NAMALWA (cell line): ENCODE measurements at places on chromosomes 16 and 17.

GRCh38 chr17:1933875-1934715 lies 91.0 kb downstream of the RTN4RL1 start:
- DNase-seq, result no peak

- peak; percentile 30 for DNase-seq
Measured at GRCh38 chr17:42704837-42705494, 22.6 kb downstream of the CNTNAP1 start.

DNA sequence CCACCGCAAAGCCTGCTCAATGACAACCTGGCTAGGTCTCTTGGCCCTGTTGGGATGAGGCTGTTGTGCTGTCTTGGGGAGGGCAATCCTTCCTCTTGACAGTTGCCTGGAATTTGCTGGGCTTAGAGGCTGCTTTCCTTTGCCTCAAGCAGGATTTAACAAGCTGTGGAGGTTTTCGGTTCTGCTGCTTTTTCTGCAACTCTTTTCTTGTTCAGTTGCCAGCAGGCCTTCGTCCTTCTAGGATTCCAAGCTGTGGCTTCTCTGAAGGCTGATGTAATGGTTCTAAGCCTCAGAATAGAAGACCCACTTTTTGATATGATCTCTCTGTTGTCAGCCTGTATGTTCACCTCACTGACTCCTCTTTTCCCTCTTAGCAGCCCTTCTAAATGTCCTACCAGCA lies 149.5 kb upstream of the HS3ST4 start:
- DNase-seq, result no peak

DNA sequence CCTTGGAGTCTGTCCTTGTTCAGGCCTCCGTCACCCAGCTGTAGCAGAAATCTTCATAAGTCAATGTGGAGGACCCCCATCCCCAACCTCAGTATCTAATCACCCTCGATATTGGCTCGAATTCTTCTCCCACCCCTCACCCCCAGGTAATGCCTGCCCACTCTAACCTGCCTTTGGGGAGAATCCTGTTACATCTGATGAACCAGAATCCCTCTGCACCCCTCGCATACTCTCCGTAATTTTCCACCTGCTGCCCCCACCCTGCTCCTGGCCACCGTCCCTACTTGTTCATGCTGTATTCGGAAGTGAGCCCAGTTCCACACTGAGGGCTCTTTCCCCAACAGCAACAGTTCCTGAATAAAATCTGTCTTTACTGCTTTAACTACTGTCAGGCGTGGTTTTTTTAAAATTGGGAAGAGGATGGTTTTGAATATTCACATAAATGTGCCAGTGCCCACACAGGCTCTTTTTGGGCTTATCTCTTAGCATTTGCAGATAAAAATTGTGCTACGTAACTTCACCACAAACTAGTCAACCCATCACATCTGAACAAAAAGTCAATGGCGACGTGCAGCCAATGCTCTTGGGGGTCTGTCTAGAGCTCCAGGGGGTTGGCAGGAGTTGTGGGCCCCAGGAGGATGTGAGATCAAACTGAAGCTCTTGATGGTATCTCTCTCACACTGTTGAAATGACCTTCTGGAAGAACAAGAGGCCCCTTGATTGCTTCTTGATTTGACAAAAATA lies 73.7 kb downstream of the NETO2 start:
- DNase-seq, result no peak

DNA sequence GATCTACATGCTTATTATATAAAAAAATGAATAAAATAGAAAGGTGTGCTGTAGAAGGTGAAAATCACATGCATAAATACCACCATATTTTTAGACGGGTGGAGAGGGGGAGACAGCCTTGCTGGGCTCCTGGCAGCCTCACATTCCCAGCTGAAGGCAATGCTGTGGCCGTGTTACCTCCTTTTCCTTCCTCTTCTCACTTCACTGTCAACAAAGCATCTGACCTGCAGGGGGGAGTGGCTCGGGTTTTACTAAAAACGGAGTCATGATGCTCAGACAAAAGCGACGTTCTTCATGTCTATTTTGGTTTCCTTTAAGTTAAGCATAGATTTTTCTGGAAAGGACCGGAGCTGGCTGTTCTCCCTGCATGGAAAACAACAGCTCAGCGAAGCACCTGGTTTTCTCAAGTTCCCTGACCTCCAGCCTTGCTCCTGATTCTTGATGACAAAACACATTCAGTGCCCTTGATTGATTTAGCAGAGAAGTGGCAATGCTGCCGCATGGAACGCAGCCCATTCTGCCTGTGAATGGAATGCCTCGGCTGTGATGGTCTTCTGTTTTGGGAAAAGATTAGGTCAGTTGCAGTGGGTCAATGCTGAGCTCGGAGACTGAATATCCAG lies 5.5 kb upstream of the RPTOR start:
- DNase-seq, result peak; percentile 63

DNA sequence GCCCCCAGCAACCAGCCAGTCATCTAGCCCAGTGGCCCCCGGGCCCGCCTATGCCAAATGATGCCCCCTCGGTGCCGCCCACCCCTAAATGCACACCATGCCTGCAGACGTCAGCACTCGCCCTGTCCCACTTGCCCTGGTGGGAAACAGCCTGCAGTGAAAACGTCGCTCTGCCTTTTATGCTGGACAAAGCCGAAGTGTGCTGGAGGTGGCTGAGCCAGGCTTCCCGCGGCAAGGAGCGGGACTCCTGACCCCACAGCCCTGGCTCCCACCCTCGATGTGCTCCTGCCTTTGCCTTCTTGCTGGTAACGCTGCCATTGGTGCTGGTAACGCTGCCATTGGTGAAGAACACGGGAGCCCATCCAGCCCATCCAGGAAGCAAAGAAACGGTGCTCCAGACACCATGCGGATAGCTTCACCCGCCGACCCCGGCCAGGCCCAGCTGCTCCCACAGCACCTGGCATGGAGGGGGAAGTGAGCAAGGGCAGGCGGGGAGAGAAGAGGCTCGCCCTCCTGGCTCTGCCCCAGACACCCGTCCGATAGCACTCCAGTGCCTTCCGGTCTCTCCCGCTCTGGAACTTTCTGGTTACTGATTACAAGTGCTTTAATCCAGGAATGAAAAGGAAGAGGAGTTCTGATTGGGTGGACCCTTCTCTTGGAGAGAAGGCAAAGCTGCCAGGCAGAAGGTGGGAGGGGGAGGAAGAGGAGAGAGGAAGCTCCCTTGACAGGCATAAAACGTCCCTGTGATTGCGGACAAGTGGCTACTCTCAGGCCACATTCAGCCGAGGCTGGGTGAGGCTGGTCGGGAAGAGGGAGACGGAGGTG lies 4.0 kb upstream of the BAIAP2 start:
- DNase-seq, result no peak

GRCh38 chr16:79912592-79913310 lies 312.2 kb upstream of the MAF start:
- no peak for DNase-seq

- DNase-seq, result no peak
Measured at GRCh38 chr16:3655030-3655395, 522 bp downstream of the DNASE1 start.

GRCh38 chr16:55251151-55251550 lies 72.9 kb upstream of the IRX6 start:
- DNase-seq, result no peak

- no peak for DNase-seq
Measured at GRCh38 chr17:32266051-32266388, 388 bp downstream of the RHBDL3 start.

DNA sequence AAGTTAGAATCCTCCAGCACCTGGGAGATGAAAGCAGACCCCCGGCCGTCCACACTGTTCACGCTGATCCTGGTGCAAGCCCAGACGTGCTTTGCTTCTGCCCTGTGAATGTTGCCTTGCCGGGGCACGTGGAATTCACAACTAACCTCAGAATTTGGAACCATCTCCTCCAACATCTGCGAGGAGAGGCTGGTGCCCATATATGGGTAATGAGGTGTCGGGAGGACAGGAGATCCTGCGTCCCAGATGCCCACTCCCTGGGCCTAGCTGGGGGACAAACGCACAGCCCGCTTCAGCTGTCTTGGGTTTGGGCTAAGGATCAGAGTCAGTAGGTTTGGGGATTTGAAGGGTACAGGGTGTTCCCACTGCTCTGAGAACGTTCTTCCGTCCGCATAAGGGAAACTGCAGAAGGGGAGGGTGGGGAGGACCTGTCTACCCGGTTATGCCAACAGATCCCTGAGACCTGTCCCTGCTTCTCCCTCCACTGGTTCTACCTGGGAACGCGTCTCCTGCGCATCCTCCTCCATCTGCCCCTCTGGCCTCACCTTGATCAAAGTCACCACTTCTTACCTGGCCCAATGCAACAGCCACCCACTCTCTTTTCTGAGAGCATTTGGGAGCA lies 14.1 kb downstream of the PPL start:
- DNase-seq, result no peak

GRCh38 chr17:55726440-55726839 lies 3.8 kb upstream of the TMEM100 start:
- no peak for DNase-seq

GRCh38 chr17:44555099-44555498 lies 2.2 kb upstream of the FZD2 start:
- no peak for DNase-seq

GRCh38 chr17:8843344-8843743 lies 24.1 kb downstream of the PIK3R6 start:
- DNase-seq, result peak; percentile 6

GRCh38 chr16:7313170-7313569 lies 19.5 kb upstream of the RBFOX1 start:
- DNase-seq, result peak; percentile 33

- peak; percentile 59 for DNase-seq
Measured at GRCh38 chr17:75516619-75517296, 430 bp downstream of the TSEN54 start.

DNA sequence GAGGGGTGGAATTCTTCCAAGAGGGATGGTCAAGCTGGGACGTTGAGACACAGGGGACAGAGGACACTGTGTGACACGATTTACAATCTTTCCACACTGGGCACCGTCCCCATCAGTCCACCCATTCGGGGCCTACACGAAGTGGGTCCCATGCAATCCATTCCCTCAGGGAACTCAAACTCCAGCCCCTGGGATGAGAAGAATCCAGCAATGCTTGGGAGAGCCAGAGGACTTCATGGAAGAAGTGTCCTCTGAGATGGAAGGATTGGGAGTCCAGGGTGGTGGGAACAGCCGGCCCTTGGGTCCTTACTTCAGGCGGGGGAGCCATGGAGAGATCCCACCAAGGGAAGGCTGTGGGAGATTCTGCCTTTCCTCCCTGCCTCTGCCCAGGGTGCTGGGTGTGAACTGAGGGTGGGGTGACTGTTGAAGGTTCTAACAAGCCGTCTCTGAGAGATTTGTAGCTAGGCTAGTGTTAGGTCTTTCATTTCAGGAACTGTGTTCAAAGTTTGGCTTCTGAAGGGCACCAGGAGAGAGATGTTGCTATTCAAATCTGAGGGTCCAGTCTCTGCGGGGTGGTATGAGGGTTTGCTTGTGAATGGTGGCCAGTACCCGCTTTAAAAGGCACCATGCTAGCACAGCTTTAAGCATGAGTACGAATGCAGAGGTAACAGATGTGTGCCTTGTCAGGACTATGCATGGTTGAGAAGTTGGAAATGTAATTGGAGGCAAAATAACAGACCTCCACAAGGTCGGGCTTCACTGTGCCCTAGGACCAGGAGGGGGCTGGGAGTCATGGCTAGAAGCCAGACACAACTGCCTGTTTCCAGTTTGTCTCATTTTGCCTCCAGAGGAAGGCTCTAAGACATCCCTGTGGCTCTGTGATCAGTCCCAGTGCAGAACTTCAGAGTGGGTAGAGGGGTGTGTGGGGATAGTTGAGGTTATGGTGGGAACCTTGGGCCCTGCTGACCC lies 1.9 kb downstream of the ATP1B2 start:
- DNase-seq, result no peak

DNA sequence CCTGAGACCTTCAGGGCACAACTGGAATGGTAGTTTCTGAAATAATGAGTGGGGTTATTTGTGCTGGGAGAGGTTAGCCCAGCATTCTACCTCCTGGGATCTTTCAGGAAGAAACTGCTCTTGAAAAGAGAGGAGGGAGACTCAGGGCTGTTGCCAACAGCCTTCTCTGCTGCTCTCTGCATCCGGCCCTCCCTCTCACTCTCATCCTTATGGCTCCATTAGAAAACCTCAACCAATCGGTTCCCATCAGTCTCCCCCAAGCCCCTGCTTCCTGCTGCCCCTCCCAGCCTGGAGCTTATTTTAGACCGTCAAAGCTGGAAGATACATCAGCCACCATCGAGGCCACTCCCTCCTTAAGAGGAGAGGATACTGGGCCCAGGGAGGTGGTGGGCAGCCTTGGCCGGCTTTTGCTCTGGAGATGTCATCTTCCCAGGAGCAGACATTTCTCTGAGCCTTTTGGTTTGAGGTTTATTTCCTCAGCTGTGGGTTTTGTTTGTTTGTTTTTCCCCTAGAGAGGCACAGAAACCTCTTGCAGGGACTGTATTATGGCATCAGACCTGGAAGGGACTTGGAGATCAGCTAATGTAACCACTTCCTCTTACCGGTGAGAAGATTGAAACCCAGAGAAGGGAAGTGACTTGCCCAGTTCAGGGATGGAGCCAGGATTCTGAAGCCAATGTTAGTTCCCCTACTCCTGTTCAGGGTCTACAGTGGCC lies 2.7 kb downstream of the MPRIP start:
- peak; percentile 50 for DNase-seq

GRCh38 chr16:21626659-21627277 lies 25.6 kb downstream of the IGSF6 start:
- DNase-seq, result no peak

DNA sequence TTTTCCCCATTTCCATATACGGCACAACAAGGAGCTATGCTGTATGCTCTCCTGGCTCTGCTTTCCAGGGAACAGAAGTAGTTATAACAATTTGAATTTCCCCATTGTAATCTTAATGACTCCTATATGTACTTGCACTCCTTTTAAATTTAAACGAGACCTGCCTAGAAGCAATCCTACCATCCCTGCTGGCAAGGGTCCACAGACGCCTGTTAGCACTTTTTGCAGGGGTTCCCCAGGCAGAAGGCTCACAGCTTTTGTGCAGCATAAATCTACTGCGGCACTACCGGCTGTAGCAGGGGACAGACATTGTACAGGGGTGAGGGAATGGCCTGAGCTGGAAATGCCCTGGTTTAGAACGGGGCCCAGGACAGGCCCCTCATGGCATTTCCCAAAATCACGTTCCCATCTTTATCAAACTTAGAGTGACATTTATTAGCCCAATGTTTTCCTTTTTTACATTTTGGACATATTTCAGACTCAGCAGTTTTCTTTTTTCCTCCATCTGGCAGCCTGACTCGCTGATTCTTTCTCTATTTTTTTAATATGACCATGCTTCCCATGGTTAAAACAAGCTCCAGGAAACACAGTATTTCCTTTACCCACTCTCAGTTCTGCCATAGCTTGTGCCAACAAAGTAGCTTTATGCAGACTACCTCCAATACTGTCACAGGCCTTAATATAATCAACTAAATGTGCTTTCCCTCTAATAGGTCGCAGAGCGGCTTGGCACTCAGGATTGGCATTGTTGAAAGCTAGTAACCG lies 35.4 kb upstream of the USP22 start:
- DNase-seq, result no peak
